ENCODE measurements at places on chromosomes 1 and 21.

- DNase-seq = no peak
Measured at GRCh38 chr1:12001249-12001917, 17.9 kb upstream of the MIIP start.

DNA sequence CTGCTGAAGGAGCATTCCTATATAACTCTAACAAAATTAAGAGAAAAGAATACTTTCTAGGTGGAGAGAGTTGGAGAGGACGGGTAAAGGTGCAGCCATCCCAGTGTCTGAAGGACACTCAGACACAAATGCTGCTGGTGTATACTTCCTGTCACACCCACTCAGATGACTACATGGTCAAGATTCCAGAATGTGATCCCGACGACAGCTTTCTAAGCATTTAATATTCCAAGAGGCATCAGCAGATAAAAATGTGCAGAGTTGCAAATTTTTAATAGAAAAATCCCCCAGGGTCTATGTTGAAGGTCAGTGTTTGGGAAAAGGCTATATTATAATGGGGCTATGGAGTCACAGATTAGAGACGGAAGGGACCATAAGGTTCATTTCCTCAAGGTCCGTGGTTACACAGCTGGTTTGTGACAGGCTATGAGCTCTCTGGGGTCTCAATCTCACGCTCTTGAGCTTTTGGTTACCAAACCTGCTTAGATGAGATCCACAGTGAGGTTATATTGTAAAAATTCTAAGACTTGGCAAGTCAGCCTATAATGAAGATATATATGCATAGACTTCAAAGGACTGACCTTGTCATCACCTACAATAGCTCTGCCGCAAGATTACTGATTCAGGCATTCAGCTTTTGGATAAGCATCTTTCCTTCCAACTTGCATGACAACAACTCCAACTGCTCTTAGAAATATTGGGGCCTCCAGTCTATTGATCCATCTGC lies 35.1 kb downstream of the ZNF281 start:
- no peak for DNase-seq

GRCh38 chr1:230550428-230550827 lies 91.9 kb upstream of the COG2 start:
- no peak for DNase-seq

GRCh38 chr1:59043796-59044195 lies 253.1 kb upstream of the FGGY start:
- no peak for DNase-seq

DNA sequence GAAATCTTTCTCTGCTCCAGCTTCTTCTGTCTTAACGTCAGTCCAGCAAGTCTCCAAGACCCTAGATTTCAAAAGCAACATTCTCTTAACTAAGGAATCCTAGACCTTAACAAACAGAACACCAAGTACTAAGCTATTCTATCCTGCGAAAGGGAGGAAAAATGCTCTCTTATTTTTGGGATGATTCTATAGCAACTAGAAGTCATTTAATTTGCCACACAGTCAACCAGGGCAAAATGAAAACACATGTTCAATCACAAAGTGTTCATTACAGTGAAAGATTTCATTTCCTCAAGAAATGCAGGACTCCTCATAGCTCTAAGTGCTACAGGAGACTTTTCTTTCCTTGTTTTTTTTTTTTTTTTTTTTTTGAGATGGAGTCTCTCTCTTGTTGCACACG lies 36.2 kb upstream of the DOCK7 start:
- DNase-seq = no peak

- no peak for DNase-seq
Measured at GRCh38 chr1:98939471-98939870, 65.2 kb downstream of the PLPPR5 start.

DNA sequence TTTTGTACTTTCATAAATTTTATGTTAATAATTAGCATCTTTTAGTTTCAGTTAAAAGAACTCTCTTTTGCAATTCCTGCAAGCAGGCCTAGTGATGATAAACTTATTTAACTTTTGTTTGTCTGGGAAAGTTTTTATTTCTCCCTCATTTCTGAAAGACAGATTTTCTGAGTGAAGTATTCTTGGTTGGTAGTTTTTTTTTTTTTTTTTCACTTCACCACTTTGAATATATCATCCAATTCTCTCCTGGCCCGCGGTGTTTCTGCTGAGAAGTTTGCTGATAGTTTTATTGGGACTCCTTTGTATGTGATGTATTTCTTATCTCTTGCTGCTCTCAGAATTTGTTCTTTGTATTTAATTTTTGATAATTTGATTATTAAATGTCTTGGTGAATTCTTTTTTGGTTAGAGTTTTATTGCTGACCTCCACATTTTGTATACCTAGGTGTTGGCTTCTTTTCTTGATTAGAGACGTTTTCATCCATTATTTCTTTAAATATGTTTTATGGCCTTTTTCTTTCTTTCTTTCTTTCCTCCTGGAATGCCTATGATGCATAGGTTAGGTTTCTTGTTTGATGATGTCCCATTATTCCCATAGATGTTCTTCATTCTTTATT lies 45.9 kb downstream of the BRINP2 start:
- DNase-seq = no peak

GRCh38 chr1:228706305-228706704 lies 29.0 kb upstream of the RHOU start:
- no peak for DNase-seq

DNA sequence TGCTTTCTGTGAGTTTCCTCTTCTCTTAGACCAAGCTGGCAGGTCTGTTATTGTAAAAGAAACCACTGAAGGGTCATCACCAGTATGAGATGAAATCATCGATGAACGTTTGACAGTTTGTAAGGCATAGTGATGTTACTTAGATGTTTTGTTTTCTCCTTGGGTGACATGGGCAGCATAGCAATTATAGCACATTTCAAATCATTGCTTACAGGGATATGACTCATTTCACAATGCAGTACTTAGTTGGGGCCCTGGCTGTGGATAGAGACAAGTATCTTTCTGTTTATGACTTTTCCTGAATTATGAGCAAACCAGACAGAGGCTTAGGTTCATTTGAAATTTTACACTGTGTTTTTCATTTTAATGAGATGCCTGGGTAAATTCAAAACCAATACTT lies 313.0 kb downstream of the RWDD3 start:
- DNase-seq = no peak

DNA sequence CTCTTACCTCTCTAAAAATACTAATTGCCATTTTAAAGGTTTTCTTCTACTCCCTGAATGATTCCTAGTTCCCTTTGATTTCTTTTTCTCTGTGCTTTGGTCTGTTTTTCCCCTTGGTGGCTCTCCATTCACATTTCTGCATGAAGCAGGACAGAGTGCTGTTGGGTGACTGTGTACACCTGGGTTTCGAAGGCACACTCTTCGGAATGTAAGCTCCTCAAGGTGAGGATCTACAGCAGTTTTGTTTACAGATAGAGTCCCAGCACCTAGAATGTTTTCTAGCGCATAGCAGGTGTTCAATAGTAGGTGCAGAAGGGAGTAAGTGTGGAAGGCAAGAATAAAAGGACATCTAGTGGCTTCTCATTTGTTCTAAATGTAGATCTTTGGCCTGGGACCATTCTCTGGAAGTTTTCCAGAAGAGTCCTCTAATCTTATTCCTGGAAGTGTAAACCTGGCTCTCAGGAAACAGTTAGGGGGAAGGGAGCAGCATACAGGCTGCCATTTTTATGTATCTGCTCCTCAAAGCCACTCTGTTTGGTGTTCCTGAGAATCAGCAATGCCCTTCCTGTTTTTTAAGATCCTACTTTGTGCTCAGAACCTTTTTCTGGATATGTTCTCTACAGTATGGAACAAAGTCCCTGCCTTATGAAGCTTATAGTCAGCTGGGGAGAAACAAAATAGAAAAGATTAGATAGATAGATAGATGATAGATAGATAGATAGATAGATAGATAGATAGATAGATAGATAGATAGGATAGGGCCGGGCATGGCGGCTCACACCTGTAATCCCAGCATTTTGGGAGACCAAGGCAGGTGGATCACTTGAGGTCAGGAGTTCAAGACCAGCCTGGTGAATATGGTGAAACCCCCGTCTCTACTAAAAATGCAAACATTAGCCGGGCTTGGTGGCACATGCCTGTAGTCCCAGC lies 22.8 kb upstream of the EFNA1 start:
- no peak for DNase-seq

All from NCI-H524 treated with DMSO at 0.1 percent for 48 hours (cell line).